Endodermal cell (in vitro differentiated cells): ENCODE measurements at places on chromosomes 7 and 10. TPM values are rescaled to one million over a fixed set of nuclear protein-coding genes. Genes with fewer than 3 reads are reported as not detected.

UNCX gene
- total RNA-seq: not detected in 3 replicates

DNA sequence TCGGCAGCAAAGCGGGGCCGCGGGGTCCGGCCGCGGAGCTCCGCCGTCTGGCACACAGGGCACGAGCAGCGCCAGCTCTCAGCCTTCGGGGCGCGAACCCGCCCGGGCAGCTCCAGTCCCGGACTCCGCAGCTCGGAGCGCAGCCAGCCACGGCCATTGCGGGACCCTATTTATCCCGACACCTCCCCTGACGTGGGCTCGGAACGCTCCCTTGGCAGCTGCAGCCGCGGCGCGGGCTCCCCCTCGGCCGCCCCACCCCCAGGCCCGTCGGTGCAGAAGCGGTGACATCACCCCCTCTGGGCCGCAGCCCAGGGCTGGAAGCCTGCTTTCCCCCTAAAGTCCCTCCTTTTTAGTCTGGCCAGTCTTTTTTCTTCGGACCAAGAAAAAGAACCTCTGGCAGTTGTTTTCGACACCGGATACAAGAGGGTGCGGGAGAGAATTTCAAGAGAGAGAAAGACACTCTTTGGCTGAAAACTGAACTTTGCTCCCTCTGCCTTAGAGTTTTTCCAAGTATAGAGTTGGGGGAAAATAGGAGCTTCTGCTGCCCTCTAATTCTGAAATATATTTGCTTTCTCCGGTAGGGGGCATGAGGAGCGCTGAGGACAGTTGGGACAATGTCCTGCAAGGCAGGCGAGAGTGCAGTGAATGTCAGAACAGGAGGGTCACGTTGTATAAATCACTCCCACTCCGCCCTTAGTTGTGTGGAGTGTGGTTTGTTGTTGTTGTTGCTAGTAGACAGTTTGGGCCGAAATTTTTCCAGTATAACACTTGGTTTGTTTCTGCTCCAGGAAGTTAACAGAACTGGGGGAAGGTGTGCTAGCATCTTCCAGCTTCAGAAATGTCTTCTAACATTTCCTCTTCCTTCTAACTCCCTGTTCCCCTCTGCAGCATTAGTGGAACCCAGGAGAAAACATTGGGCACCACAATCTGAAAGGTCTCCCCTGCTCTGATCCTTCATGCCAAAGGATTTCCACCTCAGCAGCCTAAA is at the start of gene SFRP4:
Gene SFRP4, minus strand, starts transcription at position 145 of the 988 bp plus-strand sequence. CDS start 280 bp downstream, outside the sequence.
- peak; percentile 84 for DNase-seq
- H3K27me3 ChIP-seq: peaks cover 95% of the 10 kb centered on the region
- no peaks in the 10 kb centered on the region for H3K36me3 ChIP-seq
- no peak within 1 kb of the TSS for H3K27ac ChIP-seq
- no peaks in the 10 kb centered on the region for H3K4me1 ChIP-seq

- H3K27ac ChIP-seq: no peak overlapping the region
- no peaks in the 10 kb centered on the region for H3K4me1 ChIP-seq
- DNase-seq: no peak
- no peaks in the 10 kb centered on the region for H3K36me3 ChIP-seq
- H3K27me3 ChIP-seq: no peaks in the 10 kb centered on the region
These were observed 54.4 kb downstream of the MYPN start for GRCh38 chr10:68163735-68164134.

DNA sequence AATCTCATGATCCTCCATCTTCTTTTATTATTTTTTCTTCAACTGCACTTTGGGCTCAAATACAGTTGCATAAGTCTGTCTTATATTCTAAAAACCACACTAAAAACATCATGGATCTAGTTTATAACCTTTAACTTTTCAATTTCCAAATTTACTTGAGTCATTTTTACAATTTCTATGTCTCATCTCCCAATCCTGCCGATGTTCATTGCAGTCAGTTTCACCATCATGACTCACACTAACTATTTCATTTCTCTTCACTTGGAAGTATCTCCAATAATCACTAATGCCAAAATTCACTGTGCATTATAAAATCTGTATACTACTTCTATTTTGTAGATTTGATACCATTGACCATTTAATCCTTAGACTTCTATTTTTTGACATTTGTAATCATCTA is 806.9 kb upstream of the SORCS1 start:
- no peak for DNase-seq
- no peaks in the 10 kb centered on the region for H3K4me1 ChIP-seq
- no peak overlapping the region for H3K27ac ChIP-seq
- H3K36me3 ChIP-seq: no peaks in the 10 kb centered on the region
- H3K4me3 ChIP-seq: no peak overlapping the region

COL17A1 gene
- total RNA-seq: 2.1 to 2.3 TPM (median 2.2 TPM) in 3 replicates

GRCh38 chr10:102299873-102300272 is 54.5 kb downstream of the GBF1 start:
- peaks cover 5% of the 10 kb centered on the region for H3K36me3 ChIP-seq
- DNase-seq: no peak
- no peak overlapping the region for H3K27ac ChIP-seq
- no peaks in the 10 kb centered on the region for H3K4me1 ChIP-seq
- H3K4me3 ChIP-seq: no peak overlapping the region
- no peaks in the 10 kb centered on the region for H3K27me3 ChIP-seq

SBDS gene
- 21.7 to 22.6 TPM (median 21.9 TPM) in 3 replicates for total RNA-seq

SPDYE16 gene
- 0.34 and 0.37 TPM in 2 replicates for total RNA-seq
